ENCODE measurements at places on chromosomes 7 and 10.
A peak's percentile ranks its signal among the peaks of the same experiment; 100 is the strongest.

- DNase-seq = no peak
These were observed 255.4 kb upstream of the LRGUK start for GRCh38 chr7:133871757-133872156.

- DNase-seq = no peak
These were observed 89.0 kb downstream of the NKX6-2 start for GRCh38 chr10:132696728-132697577.

DNA sequence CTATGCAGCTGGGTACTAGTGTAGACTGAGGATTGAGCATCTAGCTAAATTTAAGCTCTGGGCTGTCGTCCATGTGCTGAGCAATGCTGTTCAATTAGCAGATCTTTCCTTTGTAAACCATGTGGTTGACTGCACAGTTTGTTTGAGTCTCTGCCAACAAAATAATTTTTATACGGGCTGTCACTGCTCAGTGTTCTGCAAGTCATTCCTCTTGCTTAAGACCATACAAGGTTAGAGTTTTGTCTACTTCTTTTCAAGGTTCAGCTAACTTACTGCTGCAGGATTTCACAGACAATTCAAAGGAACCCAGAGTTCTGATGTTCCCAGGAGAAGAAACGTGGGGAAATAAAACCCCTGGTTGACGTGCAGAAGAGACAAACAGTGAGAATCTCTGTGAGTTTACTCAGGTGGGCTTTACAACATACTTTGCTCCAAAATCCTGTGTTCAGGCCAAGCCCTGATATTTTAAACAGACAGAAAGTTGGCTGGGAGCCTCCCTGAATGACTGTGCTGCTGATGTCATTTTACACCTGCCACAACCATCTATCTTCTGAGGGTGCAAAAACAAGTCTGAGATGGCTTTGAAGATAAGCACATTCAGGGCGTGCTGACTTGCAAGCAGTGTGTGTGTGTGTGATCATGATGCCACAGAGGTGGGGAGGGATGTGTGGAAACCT lies 177.1 kb upstream of the SVIL start:
- DNase-seq = peak; percentile 69

GRCh38 chr7:155296788-155297516 lies 726 bp upstream of the INSIG1 start:
- peak; percentile 54 for DNase-seq

DNA sequence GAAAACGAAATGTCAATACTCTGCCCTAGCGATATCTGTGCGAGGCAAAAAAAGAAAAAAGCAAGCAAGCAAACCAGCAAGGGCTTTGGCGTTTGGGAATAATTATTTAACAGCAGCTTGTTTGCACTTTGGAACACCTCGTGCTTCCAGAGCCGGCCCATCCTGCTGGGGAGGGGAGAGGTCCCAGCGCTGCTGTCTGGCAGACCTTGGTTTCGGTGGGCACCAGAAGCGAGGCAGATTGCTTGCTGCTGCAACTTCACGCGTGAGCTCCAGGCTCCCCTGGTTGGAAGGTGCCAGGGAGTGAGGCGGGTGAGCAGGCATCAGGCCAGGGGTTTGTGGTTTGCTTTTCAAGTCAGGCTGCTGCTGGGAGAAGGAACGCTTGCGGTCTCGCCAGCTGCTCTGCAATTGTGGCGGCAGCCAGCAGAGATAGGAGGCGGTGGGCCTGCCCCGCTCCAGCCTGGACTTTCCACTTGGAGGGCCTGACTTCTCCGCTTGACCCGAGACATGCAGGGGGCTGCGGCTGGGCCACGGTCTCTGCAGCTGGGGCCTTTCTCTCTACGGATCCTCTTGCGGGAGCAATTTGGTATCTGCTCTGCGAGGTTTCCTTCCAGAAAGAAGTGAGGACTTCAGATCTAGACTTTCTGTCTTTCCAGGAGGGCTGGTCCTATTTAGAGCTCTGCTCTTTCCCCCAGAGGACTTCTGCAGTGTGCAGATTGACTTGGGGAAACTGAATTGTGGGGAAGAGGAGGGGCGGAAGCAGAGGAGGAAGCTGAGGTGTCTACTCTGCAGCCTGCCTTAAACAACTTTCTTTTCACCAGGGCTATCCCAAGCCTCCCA lies 131.4 kb downstream of the PRPF18 start:
- peak; percentile 89 for DNase-seq

DNA sequence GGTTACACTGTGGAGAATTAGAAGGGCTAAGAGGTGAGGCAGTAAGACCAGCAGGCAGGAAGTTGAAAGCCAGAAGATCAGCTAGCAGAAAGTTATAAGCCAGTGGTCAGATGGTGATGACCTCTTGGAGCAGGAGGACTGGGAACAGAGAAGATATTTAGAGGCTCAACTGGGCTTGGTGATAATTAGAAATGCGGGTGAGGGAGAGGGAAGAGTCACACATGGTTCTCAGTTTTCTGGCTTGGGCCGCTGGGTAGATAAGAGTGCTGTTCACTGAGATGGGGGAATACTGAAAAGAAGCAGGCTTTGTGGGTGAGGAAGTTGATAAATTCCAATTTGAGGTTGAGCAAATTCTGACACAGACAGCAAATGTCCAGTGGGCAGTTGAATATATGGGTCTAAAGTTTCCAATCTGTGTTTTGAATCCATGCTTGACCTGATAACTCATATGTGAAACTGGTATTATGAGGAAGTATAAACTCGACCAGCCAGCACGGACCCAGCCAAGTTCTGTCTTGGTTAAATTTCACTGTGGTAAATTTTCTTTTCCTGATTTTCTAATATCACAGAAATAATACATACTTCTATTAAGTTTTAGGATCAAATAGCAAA lies 22.7 kb downstream of the LSMEM1 start:
- DNase-seq = no peak

GRCh38 chr10:124119946-124120345 lies 26.5 kb upstream of the CHST15 start:
- no peak for DNase-seq

GRCh38 chr7:47621979-47622561 lies 40.2 kb upstream of the TNS3 start:
- no peak for DNase-seq

Measured in urothelium cell line (cell line).